ENCODE measurements at places on chromosomes 12 and 14. TPM values are rescaled to one million over a fixed set of nuclear protein-coding genes. Genes with fewer than 3 reads are reported as not detected.

SPIC gene
- total RNA-seq = not detected

HOTAIR gene
- not detected for total RNA-seq

MYF5 gene
- not detected for total RNA-seq

C14orf180 gene
- total RNA-seq = not detected

Measured in T-cell (primary cell).